ENCODE measurements at places on chromosomes 7 and 10. TPM values are rescaled to one million over a fixed set of nuclear protein-coding genes. Genes with fewer than 3 reads are reported as not detected.

Gene IGF2BP3
- polyA plus RNA-seq = 70.5 TPM

Gene C7orf33
- polyA plus RNA-seq = not detected

DNA sequence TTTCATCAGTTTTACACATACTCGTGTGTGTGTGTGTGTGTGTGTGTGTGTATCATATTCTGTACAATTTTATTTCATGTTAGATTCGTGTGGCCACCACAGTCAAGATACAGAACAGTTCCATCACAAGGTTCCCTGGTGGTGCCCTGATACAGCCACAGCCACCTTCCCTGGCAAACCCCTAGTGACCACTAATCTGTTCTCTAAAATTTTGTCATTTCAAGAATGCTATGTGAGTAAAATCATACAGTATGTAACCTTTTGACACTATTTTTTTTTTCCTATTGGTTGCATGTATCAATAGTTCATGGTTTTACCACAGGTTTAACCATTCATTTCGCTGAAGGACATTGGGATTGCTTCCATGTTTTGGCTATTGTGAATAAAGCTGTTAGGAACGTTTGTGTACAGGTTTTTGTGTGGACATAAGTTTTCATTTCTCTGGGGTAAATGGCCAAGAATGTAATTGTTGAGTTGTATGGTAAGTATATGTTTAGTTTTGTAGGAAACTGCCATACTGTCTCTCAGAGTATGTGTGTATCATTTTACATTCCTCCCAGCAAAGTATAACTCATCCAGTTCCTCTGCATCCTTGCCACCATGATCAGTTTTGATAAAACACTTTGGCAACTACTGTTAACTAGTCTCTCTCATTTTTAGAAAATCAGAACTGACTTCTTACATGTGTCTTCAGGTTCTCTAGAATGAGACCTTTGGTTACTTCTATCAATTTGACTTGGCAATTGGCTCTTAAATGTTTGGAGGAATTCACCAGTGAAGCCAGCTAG lies 20.6 kb downstream of the KLHDC10 start:
- no peak for DNase-seq

- no peak for DNase-seq
Observed at GRCh38 chr10:110711382-110711781, 67.2 kb downstream of the RBM20 start.

GRCh38 chr10:96491303-96491702 lies 22.4 kb downstream of the TLL2 start:
- no peak for DNase-seq

DNA sequence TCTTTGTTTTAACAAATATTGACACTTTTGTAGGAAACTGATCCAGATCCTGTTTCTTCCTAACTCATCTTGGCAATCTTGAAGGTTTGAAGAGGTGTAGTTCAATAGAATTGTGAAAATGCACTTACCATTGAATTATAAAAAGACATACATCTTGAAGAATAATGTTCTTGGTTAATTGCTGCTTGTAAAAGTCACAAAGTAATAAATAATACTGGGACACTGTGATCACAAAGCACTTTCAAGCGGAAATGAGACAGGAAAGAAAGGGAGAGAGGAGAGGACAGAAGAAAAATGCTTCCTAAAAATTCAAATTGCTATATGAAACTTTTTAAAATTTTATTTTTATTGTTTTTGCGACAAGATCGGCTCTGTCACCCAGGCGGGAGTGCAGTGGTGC lies 15.2 kb upstream of the NFE2L3 start:
- no peak for DNase-seq

DNA sequence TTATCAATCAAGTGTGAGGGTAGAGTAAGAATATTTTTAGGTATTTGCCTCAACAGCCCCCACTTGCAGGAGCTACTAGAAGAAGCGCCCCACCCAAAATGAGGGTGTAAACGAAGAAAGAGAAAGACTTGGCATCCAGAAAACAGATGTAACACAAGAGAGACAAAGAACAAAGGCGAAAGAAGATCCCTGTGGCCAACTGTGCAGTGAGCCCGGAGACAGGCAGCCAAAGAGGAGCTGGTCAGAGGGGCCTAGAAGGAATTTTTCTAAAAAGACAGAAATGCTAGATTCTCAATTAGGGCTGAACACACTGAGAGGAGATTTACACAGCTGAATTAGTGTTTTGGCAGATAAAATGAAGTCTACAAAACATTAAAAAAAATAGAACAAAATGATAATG lies 29.6 kb upstream of the EIF5AL1 start:
- no peak for DNase-seq

GRCh38 chr7:158107806-158108205 lies 479.8 kb downstream of the PTPRN2 start:
- no peak for DNase-seq
